GM12865 (cell line): ENCODE measurements at places on chromosomes 3 and 15.
A peak's percentile ranks its signal among the peaks of the same experiment; 100 is the strongest.

GRCh38 chr3:33141006-33141405 lies 27.2 kb downstream of the CRTAP start:
- DNase-seq = no peak

DNA sequence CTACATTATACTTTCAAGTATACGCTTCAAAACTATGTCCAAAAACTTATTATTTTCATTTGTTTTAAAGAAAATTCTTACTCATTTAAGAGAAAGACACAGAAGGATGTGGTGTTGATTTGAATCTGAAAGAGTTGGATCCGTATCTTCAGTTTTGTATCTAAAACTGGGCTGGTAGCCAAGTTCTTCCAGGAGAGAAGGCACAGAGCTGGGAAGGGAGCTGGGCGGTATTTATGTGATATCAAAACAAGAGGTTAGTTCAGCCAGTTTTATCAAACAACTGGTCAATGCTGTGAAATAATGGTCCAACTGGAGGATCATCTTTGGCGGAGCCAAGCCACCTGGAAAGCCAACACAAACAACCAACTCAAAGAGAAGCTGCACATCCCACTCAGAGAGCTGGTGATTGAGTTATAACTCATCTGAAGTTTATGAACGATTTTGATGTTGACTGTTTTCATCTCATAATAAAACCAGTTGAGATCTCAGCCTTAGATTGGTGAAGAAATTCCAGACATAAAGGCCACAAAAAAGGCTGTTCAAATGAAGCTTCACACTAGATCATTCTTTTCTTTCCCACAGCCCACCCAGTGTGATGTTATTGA lies 489.6 kb upstream of the RASGRP1 start:
- no peak for DNase-seq

GRCh38 chr3:102114264-102114979 lies 265.1 kb downstream of the NFKBIZ start:
- DNase-seq = no peak

- DNase-seq = no peak
Measured at GRCh38 chr3:175357758-175358157, 498.6 kb downstream of the NAALADL2 start.

DNA sequence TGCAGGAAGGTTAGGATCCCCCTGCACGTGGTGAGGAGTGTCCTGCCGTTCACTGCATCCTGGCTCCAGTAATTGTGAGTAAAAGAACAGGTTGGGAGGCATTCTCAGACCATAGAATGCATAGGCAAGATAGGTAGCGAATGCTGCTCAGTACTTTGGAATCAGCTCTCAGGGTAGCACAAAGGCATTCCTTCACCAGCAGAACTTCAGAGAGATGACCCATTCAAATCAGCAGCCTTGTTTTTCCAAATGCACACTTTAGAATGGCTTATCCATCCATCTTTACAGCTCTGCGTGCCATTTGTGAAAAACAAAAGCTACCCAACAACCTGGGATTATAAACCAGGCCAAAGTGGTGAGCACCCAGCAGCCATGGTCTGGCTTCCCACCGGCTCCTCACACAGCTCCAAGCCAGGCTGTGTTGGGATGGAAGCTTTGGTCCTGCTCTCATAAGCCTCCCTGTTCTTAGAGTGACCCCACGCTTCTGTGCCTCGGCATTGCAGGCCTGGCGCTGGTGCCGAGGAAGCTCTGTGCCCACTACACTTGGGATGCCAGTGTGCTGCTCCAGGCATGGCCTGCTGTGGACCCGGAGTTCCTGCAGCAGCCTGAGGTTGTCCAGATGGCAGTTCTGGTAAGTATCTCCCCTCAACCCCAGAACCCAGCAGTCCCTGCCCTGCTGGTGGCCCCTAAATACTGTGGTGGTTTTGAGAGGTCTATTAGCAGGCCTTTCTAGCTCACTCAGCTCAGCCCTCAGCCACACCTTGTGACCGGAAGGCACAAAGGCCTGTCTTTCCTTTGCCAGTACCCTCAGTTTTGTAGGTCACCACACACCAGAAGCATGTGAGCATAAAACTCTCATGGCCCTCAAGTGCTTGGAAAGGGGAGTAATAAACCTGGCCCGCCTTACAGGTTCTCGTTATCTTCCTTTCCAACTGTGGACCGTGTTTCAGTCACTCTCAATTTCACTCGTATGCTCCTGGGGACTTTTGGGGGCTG lies 52.9 kb upstream of the LIMD1 start:
- DNase-seq = no peak

GRCh38 chr3:52428151-52429005 lies 16.5 kb downstream of the SEMA3G start:
- peak; percentile 58 for DNase-seq

- no peak for DNase-seq
Measured at GRCh38 chr15:51887887-51888592, 58.6 kb downstream of the TMOD3 start.

DNA sequence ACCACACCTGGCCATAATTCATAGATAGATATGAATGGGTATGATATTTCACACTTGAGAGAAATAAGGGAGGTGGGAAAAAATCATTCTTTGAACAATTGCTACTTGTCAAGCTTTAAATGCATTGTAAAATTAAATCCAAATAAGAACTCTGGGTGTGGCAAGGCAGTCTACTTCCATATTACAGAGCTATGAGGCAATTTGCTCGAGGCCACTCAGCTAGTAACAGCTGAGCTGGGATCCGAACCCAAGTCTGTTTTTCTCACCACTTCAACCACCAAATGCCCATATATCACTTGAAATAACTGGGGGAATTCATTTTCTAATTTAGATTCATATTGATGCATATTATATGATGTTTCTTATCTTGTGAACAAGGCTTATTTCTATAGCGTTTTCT lies 482.2 kb upstream of the ADAMTS9 start:
- no peak for DNase-seq

GRCh38 chr3:67123914-67124313 lies 125.8 kb downstream of the KBTBD8 start:
- no peak for DNase-seq

- no peak for DNase-seq
Measured at GRCh38 chr3:45538641-45538986, 55.9 kb upstream of the LIMD1 start.

DNA sequence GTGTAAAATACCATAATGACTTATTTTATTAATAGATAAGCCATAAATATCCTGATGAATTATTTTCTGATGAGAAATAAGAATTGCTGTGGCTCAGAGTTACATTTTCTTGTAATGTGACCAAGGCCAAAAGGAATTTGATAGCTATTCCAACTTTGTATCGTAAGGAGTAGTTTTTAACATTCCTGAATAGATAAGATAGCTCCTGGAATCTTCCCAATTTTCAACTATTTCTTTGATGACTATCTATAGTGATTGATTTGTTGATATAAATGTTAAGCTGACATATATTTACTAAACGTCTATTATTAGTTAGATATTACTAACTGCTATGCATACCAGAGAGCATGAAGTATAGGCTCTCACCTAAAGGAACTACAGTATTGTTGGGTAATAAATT lies 49.1 kb upstream of the SATB1 start:
- no peak for DNase-seq

DNA sequence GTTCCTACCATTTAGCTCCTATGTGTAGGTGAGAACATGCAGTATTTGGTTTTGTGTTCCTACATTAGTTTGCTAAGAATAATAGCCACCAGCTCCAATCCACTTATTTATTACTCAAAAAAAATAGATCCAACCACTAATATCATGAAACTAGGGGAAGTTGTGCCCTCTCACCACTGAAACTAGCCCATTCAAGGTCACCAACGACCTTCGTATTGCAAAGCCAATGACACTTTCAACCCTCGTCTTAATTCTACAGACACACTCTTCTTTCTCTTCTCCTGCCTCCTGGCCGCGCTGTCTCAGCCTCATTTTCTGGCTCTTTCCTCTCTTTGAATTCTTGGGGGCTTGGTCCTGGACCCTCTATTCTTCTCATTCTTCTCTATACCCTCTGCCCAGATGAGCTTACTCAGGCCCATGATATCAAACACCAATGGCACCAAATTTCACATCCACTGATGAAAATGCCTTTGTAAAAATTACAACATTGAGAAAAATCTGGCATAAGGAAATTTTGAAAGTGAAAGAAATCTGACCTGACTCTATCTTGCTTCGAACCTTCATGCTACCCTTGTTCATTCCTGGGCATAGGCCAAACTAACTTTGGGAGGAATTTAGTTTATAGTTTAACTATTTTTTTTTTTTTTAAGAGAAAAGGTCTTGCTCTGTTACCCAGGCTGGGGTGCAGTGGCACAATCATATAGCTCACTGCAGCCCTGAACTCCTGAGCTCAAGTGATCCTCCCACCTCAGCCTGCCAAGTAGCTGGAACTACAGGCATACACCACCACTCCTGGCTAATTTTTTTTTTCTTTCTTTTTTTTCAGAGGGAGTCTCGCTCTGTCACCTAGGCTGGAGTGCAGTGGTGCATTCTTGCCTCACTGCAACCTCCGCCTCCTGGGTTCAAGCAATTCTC lies 25.4 kb upstream of the LIMD1 start:
- peak; percentile 76 for DNase-seq

DNA sequence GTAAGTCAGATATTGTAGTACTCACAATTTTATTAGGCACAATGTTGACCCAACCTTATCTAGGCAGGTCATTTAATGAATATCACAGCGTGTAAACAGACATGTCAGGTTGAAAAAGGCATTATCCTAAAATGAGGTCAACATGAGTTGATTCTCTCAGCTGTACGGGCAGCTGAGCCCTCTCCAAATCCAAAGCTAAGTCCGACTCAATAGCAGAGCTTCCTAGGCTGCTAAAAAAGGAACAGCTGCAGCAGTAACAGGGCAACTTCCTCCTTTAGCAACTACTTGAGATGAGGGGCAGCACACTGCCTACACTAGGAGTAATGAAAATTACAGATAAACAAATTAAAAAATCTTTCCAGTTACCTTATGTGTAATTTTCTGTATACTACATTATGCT lies 189.2 kb downstream of the CADM2 start:
- DNase-seq = no peak

GRCh38 chr3:172062761-172063160 lies 23.4 kb downstream of the FNDC3B start:
- DNase-seq = no peak

DNA sequence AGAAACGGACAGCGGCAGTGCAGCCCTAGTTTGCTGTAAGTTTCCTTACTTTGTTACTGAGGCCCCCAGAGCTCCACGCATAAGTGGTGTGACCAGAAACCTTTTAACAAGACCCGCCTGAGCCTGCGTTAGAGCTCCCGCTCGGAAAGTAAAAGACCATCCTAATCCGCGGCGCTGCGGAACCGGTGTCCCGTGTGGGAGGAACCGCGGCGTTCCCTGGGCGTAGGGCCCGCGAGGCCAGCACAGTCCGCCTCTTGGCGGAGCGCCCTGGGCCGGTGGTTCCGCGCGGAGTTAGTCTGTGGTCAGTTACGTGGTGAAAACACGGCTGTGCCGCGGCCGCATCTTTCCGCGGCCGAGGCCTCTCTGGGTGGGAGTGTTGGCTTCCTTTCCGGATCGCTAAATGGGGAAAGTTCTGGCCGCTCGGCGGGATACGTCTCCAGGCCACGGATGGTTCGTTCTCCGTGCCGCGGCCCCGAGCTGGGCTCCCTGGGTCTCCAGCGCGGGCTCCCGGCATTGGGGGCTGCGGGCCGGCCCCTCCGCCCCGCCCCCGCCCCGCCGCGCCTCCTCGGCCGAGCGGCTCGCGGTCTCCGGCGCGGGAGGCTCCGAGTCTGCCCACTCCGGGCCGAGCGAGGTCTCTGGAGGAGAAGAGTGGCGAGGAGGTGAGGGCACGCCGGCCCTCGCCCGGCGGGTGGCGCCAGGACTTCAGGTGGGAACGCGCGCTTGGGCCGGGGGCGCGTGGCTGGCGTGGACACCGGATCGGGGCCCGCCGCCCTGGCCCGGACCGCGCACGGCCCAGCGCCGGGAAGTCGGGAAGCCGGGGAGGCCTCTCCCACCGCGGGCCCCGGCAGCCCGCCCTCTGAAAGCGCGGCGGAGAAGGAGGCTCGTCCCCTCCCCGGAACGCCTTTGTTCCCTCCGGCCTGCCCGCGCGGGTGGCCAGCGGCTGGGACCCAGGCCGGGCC lies 754 bp downstream of the B3GNT5 start:
- no peak for DNase-seq

DNA sequence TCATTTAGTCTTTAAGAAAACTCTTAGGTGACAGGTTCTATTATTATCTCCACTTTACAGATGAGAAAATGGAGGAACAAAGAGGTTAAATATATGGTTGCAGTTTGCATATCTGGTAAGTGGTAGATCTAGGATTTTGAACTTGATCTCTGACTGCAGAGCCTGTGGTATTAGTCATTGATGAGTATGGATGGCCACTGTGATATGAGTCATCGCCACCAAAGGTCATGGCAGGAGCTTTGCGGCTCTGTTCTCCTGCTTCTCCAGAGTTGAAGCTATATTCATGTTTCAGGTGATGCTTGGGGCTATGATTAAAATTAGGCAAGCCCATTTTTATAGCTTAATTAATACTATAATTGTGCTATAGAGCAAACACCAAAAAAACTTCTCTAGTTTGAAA lies 306.2 kb upstream of the DPPA4 start:
- DNase-seq = no peak

DNA sequence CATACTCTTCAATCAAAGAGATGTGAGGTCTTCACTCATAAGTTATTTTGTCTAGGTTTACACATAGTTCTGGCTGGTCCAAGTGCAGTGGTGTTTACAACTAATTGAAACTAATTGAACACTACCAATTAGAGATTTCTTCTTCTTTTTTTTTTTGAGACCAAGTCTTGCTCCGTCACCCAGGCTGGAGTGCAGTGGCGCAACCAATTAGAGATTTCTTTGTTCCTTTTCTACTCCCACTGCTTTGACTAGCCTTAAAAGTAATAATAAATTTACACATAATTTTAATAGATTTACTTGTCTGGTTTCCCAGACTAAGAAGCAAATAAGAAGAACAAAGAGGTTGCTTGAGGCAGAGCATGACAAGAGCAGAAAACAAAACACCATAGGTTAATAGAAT lies 6.7 kb upstream of the DENND6A start:
- no peak for DNase-seq

DNA sequence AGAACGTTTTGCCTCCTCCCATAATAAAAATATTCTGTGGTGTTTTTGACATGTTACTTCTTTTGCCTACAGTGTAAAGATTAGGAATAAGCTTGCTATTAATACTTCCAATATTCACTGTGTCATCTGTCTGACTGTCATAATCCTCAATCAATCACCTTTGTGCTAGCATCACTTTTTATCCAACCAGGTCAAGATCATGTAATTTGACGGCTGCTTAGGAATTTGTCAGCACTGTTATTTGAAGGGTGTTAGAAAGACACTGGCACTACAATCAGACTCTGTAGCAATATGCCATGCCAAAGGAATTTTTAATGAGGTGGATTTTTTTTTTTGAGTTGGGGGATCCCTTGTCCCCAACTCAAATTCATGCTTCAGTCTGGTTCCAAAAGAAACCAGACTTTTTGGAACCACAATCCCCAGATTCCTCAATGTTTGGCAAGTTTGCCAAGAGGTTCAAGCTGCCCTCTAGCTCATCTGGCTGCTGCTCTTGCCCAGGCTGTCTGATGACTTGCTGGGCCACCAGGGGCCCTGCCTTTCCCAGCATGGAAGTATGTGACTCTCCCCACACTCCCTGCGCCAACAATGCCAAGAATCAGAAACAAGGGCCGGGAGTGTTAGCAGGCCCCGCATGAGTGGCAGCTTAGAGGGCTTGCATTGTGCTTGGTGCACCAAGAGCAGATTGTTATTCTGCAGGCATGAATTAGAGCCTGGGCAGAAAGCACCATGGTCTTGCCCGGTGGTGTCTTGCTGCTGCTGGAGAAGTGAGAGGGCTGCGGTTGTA lies 58.6 kb upstream of the TSC22D2 start:
- no peak for DNase-seq

- no peak for DNase-seq
Measured at GRCh38 chr3:86793786-86794185, 197.2 kb downstream of the VGLL3 start.
